NCI-H1930 (cell line): ENCODE measurements at places on chromosomes 12 and 14.

- no peak for DNase-seq
Measured at GRCh38 chr14:53841109-53842099, 115.2 kb downstream of the BMP4 start.

DNA sequence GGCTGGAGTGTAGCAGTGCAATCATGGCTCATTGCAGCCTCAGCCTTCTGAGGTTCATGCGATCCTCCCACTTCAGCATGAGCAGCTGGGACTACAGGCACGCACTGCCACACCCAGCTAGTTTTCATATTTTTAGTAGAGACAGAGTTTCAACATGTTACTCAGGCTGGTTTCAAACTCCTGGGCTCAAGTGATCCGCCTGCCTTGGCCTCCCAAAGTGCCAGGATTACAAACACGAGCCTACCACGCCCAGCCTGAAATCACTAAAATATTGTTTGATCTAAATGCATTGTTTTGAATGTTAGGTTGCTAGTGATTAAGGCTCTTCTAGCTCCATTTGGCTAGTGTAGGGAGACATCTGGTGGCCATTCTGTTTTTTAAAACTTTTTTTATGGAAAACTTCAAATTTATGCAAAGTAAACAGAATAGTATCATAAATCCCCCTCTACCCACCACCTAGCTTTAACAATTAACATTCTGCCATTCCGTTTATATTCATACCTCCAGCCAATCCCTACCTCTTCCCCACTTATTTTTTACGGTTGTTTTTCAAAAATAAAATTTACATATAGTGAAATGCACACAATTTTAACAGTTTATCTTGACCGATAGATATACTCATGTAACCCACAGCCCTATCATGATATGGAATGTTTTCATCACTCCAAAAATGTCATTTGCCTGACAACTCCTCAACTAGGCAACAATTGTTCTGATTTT, 37.8 kb downstream of the MYO1H start:
- DNase-seq, result no peak

- DNase-seq, result no peak
Measured at GRCh38 chr14:38547961-38548490, 292.1 kb upstream of the CLEC14A start.

- DNase-seq, result no peak
Measured at GRCh38 chr12:131716282-131716681, 5.4 kb downstream of the SFSWAP start.

GRCh38 chr12:123457980-123458779, at the start of gene SNRNP35:
TSS of gene SNRNP35 (plus strand) at chr12:123458139. CDS start at chr12:123465541, 7,402 bp downstream.
- DNase-seq, result peak; percentile 65

DNA sequence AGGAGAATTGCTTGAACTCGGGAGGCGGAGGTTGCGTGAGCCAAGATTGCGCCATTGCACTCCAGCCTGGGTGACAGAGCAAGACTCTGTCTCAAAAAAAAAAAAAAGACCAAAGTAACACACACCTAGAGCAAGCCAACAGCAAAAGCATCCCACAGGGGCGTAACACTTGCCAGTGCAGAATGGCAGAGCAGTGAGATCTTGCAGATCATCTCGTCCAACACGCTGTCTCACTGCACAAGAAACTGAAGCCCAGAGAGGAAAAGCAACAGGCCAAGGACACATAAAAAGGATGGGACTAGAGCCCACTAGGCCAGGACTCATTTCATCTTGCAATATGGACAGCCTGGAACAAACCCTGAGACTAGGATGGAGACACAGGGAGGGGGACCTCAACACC, 12.7 kb upstream of the KRT78 start:
- DNase-seq, result no peak

DNA sequence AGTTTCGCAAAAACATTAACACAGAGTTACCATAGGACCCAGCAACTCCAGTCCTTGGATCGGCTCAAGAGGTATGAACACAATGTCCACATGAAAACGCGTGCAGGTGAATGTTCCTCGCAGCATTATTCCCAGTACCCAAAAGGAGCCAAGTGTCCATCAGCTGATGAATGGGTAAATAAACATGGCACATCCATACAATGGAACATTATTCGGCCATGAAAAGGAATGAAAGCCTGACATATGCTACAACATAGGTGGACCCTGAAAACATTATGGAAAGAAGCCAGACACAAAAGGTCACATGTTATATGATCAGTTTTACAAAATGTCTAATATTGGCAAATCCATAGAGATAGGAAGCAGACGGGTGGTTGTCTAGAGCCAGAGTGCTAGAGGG, 9.1 kb downstream of the RILPL1 start:
- no peak for DNase-seq

DNA sequence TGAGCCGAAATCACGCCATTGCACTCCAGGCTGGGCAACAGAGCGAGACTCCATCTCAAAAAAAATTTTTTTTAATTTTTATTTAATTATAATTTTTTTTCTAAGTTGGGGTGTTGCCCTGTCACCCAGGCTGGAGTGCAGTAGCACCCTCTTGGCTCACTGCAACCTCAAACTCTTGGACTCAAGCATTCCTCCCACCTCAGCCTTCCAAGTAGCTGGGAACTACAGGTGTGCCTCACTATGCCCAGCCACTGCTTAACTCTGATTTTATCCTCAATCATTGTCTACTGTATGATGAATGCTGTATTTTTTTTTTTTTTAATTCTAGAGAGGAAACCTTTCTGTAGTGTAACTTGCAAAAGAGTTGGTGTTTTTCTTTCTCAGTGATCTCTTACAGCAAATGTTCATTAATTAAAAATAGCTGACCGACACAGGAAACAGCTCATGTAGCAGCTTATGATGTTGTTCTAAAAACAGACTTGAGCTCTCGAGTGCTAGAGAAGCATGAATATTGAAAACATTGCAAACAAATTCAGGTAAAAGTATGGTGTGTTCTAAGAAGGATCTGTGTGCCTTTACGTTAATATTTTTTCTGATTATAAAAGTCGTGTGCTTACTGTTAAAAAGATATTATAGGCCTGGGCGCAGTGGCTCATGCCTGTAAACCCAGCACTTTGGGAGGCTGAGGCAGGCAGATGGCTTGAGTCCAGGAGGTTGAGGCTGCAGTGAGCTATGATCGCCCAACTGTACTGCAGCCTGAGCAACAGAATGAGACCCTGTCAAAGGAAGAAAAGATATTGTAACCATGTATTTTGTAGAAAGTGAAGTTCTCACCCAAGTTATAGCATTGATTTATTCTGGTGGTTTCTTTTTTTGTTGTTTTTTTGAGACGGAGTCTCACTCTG, 68.9 kb downstream of the FGD4 start:
- DNase-seq, result no peak

GRCh38 chr12:69170293-69170692, 69.1 kb upstream of the CPSF6 start:
- DNase-seq, result no peak

GRCh38 chr12:109033239-109034196, 12.7 kb upstream of the SVOP start:
- no peak for DNase-seq

DNA sequence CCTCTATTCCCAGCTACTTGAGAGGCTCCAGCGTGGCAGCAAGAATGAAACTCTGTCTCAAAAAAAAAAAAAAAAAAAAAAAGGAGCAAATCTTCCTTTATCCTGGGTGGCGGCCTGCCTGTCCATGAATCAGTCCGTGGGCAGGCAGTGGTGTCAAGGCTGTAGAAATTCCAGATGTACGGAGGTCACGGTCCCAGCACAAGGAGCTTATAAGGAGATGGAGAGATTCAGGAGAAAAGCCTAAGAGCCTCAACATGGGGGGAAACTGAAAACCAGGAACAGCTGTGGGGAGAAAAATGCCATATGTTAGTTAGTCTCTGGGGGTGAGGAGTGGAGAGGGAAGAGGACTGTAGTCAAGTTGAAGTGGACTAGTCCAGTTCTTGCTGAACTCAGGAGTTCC, 130.5 kb upstream of the CRY1 start:
- no peak for DNase-seq

DNA sequence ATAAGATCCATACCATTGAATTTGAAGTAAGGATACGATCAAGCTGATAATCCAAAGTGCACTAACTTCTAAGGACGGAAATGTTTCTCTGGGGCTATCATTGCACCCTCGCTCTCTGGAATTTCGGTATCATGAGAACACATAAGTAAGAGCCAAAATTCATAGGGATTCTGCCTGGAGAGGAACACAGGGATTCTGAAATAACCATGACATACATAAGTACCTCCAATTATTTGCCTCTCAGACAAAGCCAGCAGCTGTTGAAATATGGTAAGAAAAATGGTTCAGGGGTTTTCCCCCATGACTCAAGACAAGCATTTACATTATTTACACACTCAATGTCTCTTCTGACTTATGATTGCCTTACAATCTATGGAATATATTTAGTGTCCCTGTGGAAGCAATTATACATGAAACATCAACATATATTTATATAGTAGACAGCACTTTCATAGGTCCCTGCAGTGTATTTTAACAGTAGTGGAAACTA, 1123.6 kb upstream of the SEL1L start:
- peak; percentile 40 for DNase-seq

GRCh38 chr12:115623764-115624334, 653.6 kb downstream of the MED13L start:
- DNase-seq, result no peak

GRCh38 chr12:12734054-12734453, 16.9 kb downstream of the CDKN1B start:
- no peak for DNase-seq

- DNase-seq, result no peak
Measured at GRCh38 chr12:124286414-124286813, 8.5 kb upstream of the RFLNA start.

DNA sequence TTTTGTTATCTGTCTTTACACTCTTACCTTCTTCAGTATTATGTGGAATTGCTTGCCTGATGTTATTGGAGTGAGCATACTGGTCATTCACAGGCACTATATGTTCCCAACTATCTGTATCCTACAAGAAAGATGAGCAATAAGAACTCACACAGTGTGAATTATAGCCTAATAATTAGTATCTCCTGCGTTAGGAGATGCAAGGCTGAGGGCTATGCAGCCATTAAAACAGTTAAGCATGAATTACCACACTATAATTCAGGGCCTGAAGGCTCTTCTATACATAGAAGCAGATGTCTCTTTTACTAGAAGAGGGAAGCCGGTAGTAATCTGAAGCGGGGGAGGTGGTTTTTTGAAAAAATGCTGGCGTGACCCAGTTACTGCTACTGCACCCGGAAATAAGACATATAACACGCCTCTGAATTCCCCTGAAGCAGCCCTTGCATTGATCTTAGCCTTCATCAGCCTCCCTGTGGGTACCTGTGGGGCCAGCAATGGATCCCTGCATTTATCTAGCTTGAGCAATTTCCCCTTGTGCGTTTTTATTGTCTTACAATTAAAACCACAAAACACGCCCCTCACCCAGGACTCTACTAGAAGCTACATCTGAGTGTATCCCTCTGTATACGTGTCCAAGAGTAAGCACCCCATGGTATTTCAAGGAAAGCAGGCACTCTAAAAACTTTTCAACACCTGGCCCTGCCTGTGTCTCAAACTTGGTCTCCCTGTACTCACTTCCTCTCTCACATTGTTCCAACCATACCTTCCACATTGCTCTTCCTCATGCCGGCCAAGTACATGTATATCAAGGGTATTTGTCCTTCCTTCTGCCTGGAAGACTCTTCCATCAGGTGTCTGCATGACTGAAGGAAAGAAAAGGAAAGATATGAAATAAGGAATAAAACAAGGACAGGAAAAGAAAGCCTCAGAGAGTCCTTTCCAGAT, 210.9 kb upstream of the ARID2 start:
- DNase-seq, result no peak

DNA sequence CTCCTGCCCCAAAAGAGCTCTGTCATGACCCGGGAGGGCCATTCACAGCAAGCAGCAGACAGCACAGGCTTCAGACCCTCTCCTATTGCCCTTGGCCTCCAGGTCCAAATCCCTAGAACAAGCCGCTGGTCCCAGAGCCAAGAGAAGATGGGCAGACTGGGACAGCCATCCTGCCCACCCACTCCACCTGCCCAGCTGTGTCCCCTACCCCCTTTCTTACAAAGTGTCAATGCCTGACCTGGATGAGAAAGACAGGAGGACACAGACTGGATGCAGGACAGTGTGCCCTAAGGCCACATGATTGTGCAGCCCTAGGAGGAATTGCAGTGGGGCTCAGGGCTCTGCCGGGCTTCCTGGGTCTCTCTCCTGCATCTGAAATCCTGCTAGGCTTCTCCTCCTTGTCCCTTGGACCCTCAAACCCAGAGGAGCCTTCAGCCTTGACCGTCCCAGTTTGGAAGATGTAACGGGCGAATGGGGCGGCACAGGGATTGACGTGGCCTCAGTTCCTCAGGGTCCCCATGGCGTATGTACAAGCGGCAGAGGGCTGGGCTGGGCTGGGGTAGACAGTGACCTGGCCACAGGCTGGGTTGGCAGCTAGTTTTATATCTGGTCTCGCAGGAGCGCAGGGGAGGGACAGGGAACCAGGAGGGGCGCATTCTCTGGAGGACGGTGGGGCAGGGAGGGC, 27.1 kb upstream of the BCDIN3D start:
- DNase-seq, result no peak

DNA sequence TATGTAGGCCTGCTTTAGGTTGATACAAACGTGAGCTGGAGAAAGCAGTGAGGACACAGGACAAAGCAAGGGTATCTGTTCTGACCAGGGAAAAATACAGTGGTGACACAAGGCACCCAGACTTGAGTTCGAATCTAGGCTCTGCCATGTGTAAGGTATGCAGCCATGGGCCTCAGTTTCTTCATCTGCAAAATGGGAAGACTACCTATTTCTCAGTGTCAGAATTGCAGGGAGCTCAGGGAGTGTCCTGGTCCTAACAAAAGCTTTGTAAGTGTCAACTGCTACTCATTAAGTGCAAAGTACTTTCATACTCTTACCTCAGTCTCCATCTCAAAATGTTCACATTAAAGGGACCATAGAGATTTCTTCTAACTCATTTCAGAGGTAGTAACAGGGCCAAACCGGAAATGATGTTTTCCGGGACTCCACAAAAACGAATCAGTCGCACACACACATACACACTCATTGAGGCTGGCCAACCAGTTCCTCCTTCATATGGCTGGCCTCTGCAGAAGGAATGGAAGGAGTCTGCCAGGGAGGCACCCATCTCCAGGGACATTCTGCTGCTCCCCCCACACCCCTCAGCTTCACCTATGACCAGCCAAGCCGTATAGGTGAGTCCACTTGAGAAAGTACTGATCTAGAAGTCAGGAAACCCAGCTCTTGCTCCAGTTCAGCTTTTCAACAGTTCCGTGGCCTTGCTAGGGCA, 7.8 kb downstream of the CTDSP2 start:
- DNase-seq, result no peak

DNA sequence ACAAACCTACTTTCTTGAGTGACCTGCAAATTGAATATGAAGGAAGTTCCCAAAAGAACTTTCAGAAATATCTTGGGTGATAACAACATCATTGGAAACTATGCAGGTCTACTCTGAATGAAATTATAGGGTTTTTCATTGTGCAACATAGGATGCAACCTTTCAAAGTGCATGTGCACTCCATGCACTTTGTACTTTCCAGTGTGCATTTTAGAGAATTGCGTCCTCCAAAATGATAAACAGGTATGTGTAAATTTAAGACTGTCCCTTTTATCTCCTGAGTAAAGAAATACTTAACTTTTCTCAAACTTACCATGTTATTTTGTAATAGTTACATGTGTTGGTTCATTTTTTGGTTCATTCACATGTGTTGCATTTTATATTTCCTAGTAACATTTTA, 13.2 kb downstream of the SRSF5 start:
- no peak for DNase-seq

GRCh38 chr12:115980339-115980738, 297.2 kb downstream of the MED13L start:
- DNase-seq, result no peak
